ENCODE measurements at places on chromosomes 6 and 20. TPM values are rescaled to one million over a fixed set of nuclear protein-coding genes. Genes with fewer than 3 reads are reported as not detected.

ADGRB3 gene
- 4.6 TPM for polyA plus RNA-seq

TRIM31 gene
- polyA plus RNA-seq, result 0.80 TPM

C20orf144 gene
- 0.16 TPM for polyA plus RNA-seq

ID1 gene
- 19.8 TPM for polyA plus RNA-seq

RSPH4A gene
- 0.64 TPM for polyA plus RNA-seq

IMPG1 gene
- polyA plus RNA-seq, result not detected

PRDM13 gene
- not detected for polyA plus RNA-seq

IP6K3 gene
- 0.44 TPM for polyA plus RNA-seq

LINC00237 gene
- not detected for polyA plus RNA-seq

CNR1 gene
- 4.8 TPM for polyA plus RNA-seq

FHL5 gene
- polyA plus RNA-seq, result 11.2 TPM

HCRTR2 gene
- polyA plus RNA-seq, result 0.03 TPM

MMP24 gene
- 1.6 TPM for polyA plus RNA-seq

EYS gene
- polyA plus RNA-seq, result 0.03 TPM

TMEM74B gene
- polyA plus RNA-seq, result 5.2 TPM

FOXP4 gene
- 10.0 TPM for polyA plus RNA-seq

FGD2 gene
- polyA plus RNA-seq, result 6.9 TPM

LAMP5 gene
- 2.5 TPM for polyA plus RNA-seq

GGTLC1 gene
- not detected for polyA plus RNA-seq

C20orf141 gene
- polyA plus RNA-seq, result not detected

BPIFB4 gene
- polyA plus RNA-seq, result not detected

PLAGL1 gene
- polyA plus RNA-seq, result 101 TPM

DAAM2 gene
- 28.1 TPM for polyA plus RNA-seq

CD93 gene
- polyA plus RNA-seq, result 16.1 TPM

GPSM3 gene
- polyA plus RNA-seq, result 32.2 TPM

TMEM63B gene
- 18.1 TPM for polyA plus RNA-seq

LTB gene
- 6.7 TPM for polyA plus RNA-seq

SLCO4A1 gene
- polyA plus RNA-seq, result 2.9 TPM

PPIL1 gene
- polyA plus RNA-seq, result 30.5 TPM

SMOC2 gene
- 8.3 TPM for polyA plus RNA-seq

MUC22 gene
- polyA plus RNA-seq, result not detected

MICB gene
- 0.57 TPM for polyA plus RNA-seq

BPI gene
- 0.18 TPM for polyA plus RNA-seq

MLN gene
- not detected for polyA plus RNA-seq

ADGB gene
- not detected for polyA plus RNA-seq

COL10A1 gene
- polyA plus RNA-seq, result 0.07 TPM

PKIG gene
- 114 TPM for polyA plus RNA-seq

COX7A2 gene
- 329 TPM for polyA plus RNA-seq

Data from adrenal gland (tissue), 19 donors.